A375 (cell line): ENCODE measurements at places on chromosomes 5 and 9. TPM values are rescaled to one million over a fixed set of nuclear protein-coding genes. Genes with fewer than 3 reads are reported as not detected.

TMEM167A gene
- 24.0 and 28.2 TPM in 2 replicates for total RNA-seq

GRIN1 gene
- not detected in 2 replicates for total RNA-seq

ZNF366 gene
- total RNA-seq, result not detected in 2 replicates

EMB gene
- 19.6 and 20.8 TPM in 2 replicates for total RNA-seq
